ENCODE measurements at places on chromosomes 1 and 21.

DNA sequence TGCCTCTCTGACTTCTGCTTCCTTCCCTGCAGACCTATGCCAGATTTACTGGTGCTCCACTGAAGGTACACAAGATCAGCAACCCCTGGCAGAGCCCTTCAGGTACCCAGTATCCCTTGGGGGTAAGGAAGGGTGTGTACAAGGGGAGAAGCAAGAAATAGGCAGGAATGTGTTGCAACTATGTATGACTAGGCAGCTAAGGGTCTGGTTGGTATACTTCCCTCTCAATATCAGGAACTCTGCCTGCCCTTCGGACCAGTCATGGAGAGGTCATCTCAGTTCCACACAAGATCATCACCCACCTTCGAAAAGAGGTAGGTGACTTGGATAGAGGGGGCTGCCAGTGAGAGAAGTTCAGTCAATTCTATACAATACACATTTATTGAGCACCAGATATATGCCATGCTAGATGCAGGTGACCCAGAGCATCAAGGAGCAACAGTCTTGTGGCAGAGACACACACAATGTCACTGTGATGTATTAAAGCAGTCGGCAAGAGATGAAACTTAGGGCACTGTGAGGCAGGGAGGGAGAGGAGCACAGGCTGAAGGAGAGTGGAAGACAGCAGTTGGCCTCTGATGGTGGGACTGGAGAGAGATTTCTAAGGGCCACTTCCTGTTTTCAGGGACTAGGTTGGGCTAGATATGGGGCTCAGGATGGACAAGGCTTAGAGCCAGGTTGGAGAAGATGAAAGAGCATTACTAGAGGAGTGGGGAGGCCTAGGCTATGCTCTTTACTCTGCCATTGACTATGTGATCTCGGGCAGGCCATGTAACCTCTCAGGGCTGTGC is 2.0 kb downstream of the MTX1 start:
- DNase-seq = no peak

- DNase-seq = no peak
Measured at GRCh38 chr21:31211836-31212235, 132.2 kb downstream of the TIAM1 start.

DNA sequence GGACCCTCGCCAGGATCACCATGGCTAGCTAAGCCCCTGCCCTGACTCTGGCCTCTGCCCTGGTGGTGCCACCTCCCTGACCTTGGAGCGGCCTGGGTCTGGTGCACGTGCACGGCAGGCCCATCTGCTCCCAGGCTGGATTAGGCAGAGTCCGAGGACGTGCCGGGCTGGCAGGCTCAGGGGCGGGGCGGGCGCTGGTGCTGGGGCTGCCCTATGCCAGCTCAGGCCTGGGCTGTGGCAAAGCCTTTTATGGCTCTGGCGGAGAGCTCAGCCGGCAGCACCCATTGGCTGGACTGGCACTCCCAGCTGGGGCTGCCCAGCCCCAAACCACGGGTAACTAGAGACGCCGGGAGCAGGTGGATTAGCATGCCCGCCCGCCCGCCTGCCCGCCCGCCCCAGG is 17.1 kb upstream of the EDN2 start:
- DNase-seq = peak; percentile 63

GRCh38 chr1:66296951-66297350 is 237.0 kb upstream of the SGIP1 start:
- no peak for DNase-seq

GRCh38 chr1:220755309-220755708 is 7.2 kb downstream of the MTARC2 start:
- no peak for DNase-seq

GRCh38 chr1:46131712-46132528 is 509 bp downstream of the PIK3R3 start:
- DNase-seq = no peak

DNA sequence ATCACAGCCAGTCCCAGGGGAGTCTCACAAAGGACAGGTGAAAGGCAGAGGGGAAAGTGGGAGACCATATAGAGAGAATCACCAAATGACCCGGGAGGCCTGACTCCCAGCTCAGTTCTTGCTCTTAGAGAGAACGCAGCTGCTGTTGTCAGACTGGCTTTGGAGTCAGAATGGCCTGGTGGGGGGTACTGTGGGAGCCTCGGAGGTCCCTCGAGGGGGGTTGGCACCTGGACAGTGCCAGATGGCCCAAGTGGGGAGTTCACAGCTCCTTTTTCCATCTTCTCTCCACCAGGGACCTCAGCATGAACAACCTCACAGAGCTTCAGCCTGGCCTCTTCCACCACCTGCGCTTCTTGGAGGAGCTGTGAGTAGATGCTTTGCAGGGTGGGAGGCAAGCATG is 31.5 kb downstream of the LGR6 start:
- no peak for DNase-seq

DNA sequence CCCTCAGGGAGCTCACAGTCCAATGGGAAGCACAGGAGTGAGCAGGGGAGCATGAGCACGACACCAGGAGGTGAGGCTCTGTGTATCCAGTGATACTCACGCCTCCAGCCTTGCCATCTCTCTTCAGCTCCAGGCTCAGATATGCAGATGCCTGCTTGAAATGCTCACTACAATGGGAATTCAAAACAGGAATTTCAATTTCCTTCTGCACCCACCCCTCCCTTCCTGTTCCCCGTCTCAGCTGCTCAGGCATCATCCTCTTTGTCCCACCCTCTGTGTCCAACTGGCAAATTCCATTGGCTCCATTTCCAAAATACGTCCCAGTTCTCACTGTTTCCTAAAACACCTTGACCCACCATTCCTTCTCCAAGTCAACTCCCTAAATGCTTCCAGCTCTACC is 58.9 kb downstream of the FBXO2 start:
- DNase-seq = no peak

DNA sequence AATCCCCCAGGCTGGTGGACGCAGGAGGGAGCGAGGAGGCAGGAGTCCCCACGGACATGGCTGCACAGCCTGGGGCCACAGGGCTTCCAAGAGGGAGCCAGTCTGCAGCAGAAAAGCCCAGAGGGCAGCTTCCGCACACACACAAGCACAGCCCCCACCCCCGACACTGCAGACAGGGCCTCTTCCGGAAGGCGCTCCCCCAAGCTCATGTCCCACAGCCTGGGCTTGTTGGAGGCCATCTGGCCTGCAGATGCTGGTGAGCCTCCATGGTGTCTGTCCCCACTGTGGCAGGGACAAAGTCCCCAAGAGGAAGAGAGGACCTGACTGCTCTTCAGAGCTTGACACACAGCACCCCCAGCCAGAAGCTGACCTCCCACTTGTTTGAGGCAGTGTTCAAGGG is 13.4 kb upstream of the KIAA1614 start:
- no peak for DNase-seq

DNA sequence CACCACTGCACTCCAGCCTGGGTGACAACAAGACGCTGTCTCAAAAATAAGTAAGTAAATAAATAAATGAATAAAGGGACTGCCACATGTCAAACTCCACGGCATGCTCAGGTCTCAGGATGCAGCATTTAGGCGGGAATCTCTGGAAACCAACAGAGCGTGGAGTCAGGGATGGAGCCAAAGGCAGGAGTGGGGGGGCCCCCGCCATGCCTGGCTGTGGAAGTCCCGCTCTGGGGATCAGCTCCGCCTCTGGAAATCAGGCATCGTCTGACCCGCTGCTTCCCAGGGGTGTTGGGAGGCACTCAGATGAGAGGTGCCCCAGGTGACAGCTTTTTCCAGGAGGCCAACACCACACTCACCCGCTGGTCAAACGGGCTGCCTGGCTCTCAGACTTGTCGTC is 20.2 kb downstream of the KIF17 start:
- DNase-seq = no peak

DNA sequence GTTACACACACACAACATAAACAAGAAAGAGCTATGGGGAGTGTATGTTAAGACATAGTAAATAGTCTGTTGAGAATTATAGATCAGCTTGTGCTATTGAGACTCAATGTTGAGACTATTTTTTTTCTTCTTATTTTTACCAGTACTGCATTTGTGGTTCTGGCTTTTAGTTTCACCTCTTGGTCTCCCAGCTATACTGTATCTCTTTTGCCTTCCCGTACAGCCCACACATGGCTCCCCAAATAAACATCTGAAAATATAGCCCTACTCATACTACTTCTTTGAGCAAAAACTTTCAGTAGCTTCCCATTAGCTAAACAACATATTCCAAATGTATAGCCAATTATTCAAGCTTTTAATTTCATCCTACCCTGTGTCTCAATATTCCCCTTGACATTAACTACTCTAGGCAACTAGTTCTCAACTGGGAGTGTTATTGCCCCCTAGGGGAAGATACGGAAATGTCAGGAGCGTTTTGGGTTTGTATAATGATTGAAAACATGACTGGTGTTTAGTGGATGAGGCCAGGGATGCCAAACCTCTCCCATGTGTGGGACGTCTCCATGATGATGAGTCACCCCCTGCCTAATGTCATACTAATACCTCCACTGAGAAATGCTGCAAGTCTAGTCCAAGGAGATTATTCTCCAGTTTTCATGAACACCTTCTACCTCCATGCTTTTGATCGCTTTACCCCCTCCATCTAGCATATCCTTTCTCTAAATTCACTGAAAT is 6.8 kb downstream of the RPE65 start:
- DNase-seq = peak; percentile 54

DNA sequence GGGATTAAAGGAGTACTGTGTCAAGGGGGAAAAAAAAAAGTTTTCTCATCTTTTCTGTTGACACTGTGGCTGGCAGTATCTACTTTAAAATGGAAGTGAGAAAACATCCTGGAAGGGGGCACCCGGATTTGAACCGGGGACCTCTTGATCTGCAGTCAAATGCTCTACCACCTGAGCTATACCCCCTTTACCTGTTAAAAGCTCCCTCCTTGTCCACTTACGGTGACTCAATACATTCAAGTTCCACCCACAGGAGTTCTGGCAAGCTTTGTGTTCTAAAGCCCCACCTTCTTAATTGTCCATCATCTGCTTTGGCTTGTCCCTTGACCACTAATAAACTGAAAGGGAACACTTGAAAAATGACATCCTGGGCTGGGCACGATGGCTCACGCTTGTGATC is 68.2 kb downstream of the FNBP1L start:
- DNase-seq = peak; percentile 9

GRCh38 chr21:41283211-41283818 is 33.3 kb upstream of the FAM3B start:
- peak; percentile 82 for DNase-seq

DNA sequence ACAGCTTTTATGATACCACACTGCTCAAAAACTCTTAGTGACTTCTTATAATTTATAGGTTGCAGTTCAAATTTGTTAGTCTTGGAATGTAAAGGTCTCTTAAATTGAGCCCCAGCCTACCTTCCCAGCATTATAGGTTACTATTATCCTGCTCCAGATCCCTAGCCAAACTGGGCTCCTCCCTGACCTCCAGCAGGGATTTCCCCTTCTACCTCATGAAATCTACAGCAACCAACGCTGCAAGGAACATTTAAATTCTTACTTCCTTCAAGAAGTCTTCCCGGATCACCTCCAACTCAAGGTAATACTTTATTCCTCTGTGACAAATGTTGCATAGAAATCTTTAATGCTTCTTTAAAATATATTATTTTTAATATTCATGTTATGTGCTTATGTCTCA is 255.1 kb upstream of the C1orf105 start:
- DNase-seq = no peak

GRCh38 chr1:114669562-114670082 is at the start of gene DENND2C:
Gene DENND2C (minus strand): TSS chr1:114670049. CDS start chr1:114625984, 44,065 bp downstream.
- peak; percentile 80 for DNase-seq

DNA sequence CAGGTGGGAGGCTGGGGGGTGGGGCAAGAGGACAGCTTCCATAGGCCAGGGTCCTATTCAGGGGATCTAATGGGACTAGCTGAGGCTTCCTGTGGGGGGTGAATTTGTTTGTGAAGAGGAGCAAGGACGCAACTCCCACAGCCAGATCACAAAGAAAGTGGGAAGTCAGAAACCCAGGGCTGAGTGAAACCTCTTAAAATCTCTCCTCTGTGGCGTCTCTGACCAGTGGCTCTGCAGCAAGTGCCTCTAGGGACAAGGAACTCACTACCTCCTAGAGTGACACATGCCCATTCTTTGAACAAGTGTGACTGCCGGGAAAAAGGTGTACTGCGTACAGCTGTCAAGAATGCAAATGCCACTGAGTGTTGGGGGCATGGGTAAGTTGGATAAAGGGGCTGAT is 187.9 kb downstream of the HIVEP3 start:
- DNase-seq = no peak

DNA sequence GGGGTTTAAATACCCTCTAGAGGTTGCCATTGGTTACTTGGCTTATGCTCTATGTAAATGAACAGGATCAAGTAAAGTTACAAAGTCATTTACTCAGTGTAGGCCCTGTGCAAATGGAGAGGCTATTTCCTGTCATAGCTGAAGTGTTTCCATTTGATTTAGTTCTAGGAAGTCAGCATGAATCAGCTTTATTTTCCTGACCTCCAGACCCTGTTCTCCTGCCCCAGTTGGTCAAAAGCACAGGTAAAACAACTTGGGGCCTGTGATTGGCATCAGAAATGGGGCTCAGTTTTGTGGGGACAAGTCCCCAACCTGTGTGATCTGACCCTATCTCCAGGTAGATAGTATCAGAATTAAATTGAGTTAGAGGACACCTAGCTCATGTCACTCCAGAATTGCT is 239.9 kb downstream of the HHAT start:
- no peak for DNase-seq

DNA sequence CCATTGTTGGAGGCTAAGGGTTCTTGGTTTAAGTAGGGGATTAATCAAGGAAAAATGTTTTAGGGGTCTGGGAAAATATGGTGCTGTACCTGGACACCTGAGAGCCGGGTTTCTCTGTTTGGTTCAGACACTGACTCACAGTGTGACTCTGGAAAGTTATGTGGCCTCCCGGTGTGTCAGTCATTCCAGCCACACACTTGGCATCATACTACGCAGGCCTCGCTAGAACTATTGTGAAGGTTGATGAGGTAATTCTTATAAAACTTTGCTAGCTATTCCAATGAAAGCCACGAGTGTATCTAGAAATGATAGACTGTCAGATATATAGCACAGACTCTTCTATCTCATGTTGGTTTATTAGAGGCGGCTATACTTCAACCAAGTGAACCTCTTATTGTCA is 4.8 kb upstream of the CAMSAP2 start:
- no peak for DNase-seq

GRCh38 chr1:159753386-159753785 is 27.4 kb upstream of the DUSP23 start:
- no peak for DNase-seq

DNA sequence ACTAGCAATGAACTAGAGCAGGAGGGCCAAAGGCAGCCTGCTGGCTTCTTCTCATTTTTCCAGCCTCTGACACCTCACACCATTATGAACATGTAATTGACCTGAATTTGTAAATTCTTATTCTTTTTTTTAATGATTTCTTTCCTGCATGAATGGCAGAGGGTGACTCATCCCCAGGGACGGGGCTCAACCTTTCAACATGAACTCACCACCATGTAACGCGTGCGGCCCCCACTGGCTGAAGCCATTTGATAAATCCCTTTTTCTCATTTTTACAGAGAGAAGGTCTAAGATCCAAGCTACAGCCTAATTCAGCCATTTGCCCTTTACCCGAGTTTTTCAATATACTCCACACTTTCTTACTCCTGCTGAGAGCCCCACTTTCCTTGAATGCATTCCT is 9.3 kb upstream of the ETS2 start:
- DNase-seq = no peak

GRCh38 chr1:172143384-172144055 is 277.0 kb upstream of the C1orf105 start:
- DNase-seq = no peak

GRCh38 chr1:16979475-16980327 is 719 bp downstream of the MFAP2 start:
- peak; percentile 71 for DNase-seq
